ENCODE measurements at places on chromosomes 1 and 21. TPM values are rescaled to one million over a fixed set of nuclear protein-coding genes. Genes with fewer than 3 reads are reported as not detected.

The AADACL4 gene
- total RNA-seq = not detected

The SERINC2 gene
- 30.0 TPM for total RNA-seq

The XCL1 gene
- 3.9 TPM for total RNA-seq

The S100A2 gene
- 3.0 TPM for total RNA-seq

The EFNA1 gene
- 42.5 TPM for total RNA-seq

The CORT gene
- total RNA-seq = not detected

The COL6A1 gene
- total RNA-seq = 31.9 TPM

The ALX3 gene
- total RNA-seq = not detected

The CELA2A gene
- not detected for total RNA-seq

The C1QTNF12 gene
- total RNA-seq = 3.4 TPM

The DEPDC1 gene
- 19.9 TPM for total RNA-seq

The SCNM1 gene
- 53.6 TPM for total RNA-seq

Data from Caco-2 (cell line).